SK-MEL-5 (cell line): ENCODE measurements at places on chromosomes 2 and 18. TPM values are rescaled to one million over a fixed set of nuclear protein-coding genes. Genes with fewer than 3 reads are reported as not detected.

SOWAHC gene
- total RNA-seq, result 8.5 and 8.6 TPM in 2 replicates

ABCG5 gene
- 0.08 and 0.11 TPM in 2 replicates for total RNA-seq

SLC8A1 gene
- total RNA-seq, result 36.4 and 40.7 TPM in 2 replicates

FMNL2 gene
- 50.8 and 57.5 TPM in 2 replicates for total RNA-seq

PXDN gene
- 3.1 and 4.7 TPM in 2 replicates for total RNA-seq

ABHD1 gene
- 1.1 and 1.5 TPM in 2 replicates for total RNA-seq

EPB41L5 gene
- total RNA-seq, result 7.1 and 7.9 TPM in 2 replicates

ALPG gene
- total RNA-seq, result not detected in 2 replicates

CTDP1 gene
- total RNA-seq, result 17.6 and 21.6 TPM in 2 replicates

ANKRD62 gene
- total RNA-seq, result 0.29 and 0.37 TPM in 2 replicates

CD8B gene
- not detected in 2 replicates for total RNA-seq

LPIN1 gene
- 43.4 and 45.8 TPM in 2 replicates for total RNA-seq

L3MBTL4 gene
- total RNA-seq, result 2.0 and 2.2 TPM in 2 replicates

LYPD6 gene
- 0.53 and 0.61 TPM in 2 replicates for total RNA-seq

LOXHD1 gene
- not detected in 2 replicates for total RNA-seq
